Fibroblast of skin of left quadriceps (primary cell): ENCODE measurements at places on chromosomes 1 and 21.
A peak's percentile ranks its signal among the peaks of the same experiment; 100 is the strongest.

- no peak for DNase-seq
These were observed 12.0 kb downstream of the SEMA6C start for GRCh38 chr1:151134396-151134795.

- peak; percentile 26 for DNase-seq
These were observed 16.9 kb downstream of the RPTN start for GRCh38 chr1:152141971-152142584.

- peak; percentile 94 for DNase-seq
These were observed 538.6 kb upstream of the ADAMTS5 start for GRCh38 chr21:27505516-27505915.

GRCh38 chr1:71502006-71502405 is 421.2 kb upstream of the ZRANB2 start:
- no peak for DNase-seq
